ENCODE measurements at places on chromosomes 16 and 17.

GRCh38 chr17:51255673-51256072, 4.2 kb downstream of the MBTD1 start:
- no peak for DNase-seq

GRCh38 chr17:21457051-21458026, 81.2 kb downstream of the KCNJ12 start:
- DNase-seq: peak; percentile 89

- DNase-seq: no peak
Observed at GRCh38 chr17:63988741-63989621, 9.2 kb upstream of the PRR29 start.

GRCh38 chr17:2041561-2042389, at the start of gene OVCA2:
Gene OVCA2 (plus strand): TSS chr17:2042022. CDS start chr17:2042048, 26 bp downstream.
- peak; percentile 96 for DNase-seq
